Natural killer cell treated with Interleukin-12 subunit alpha and Interleukin-12 subunit beta and Interleukin-15 and Interleukin-18, amount 100 ng/mL, for 72 hours (primary cell): ENCODE measurements at places on chromosomes 2 and 18. TPM values are rescaled to one million over a fixed set of nuclear protein-coding genes. Genes with fewer than 3 reads are reported as not detected.
A peak's percentile ranks its signal among the peaks of the same experiment; 100 is the strongest.

The C2orf78 gene
- total RNA-seq, result not detected

The PNPT1 gene
- total RNA-seq, result 64.9 TPM

The FEZ2 gene
- total RNA-seq, result 18.1 TPM

The ABCG5 gene
- total RNA-seq, result not detected

The ZAP70 gene
- 191 TPM for total RNA-seq

The HOXD11 gene
- not detected for total RNA-seq

The TLX2 gene
- total RNA-seq, result 0.12 TPM

The CAPN14 gene
- 0.43 TPM for total RNA-seq

The TMBIM1 gene
- total RNA-seq, result 42.8 TPM

The PTPRN gene
- total RNA-seq, result not detected

The TXNDC2 gene
- not detected for total RNA-seq

- no peak for DNase-seq
- peaks cover 5% of the 10 kb centered on the region for H3K36me3 ChIP-seq
- H3K27ac ChIP-seq, result peak overlapping the region; percentile 14
- H3K27me3 ChIP-seq, result no peaks in the 10 kb centered on the region
- H3K4me3 ChIP-seq, result no peak overlapping the region
- peaks cover 18% of the 10 kb centered on the region for H3K4me1 ChIP-seq
Measured at GRCh38 chr18:49250816-49251388, 209.5 kb downstream of the DYM start.

DNA sequence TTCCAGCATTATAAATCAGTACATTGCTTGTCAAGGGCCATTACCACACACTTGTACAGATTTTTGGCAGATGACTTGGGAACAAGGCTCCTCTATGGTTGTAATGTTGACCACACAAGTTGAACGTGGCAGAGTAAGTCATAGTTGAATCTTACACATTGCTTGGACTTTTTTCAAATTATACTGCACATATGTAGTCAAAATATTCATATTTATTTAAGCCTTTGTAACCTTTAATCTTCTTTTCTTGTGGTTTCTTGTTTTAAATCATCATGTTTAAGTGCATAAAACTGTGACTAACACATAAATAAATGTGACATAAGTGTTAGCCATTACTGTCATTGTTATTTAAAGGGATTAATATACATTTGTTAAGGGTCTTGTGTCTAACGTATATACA, 52.1 kb upstream of the EPB41L5 start:
- H3K4me3 ChIP-seq, result no peak overlapping the region
- peaks cover 35% of the 10 kb centered on the region for H3K4me1 ChIP-seq
- no peak for DNase-seq
- no peaks in the 10 kb centered on the region for H3K27me3 ChIP-seq
- peaks cover 55% of the 10 kb centered on the region for H3K36me3 ChIP-seq

DNA sequence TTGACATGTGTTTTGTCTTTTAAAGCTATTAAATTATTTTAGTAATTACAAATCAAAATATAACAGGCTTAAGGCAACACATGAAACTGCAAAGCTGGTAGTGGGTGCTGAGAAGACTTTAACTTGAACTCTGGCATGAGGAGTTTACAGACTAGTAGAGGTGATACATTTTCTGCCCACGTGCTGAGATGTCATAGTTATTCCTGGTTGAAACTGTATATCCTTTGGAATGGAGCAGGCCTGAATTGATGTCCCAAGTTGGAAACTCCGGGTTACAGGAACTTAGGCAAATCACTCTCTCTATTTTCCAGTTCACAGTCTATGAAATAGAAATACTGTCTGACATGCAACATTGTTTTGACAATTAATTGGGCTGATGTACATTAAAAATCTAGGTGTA, 177.1 kb upstream of the NOL4 start:
- DNase-seq, result no peak
- H3K27me3 ChIP-seq, result no peaks in the 10 kb centered on the region
- no peaks in the 10 kb centered on the region for H3K4me1 ChIP-seq
- H3K36me3 ChIP-seq, result no peaks in the 10 kb centered on the region
- no peak overlapping the region for H3K27ac ChIP-seq
- no peak overlapping the region for H3K4me3 ChIP-seq

- H3K4me3 ChIP-seq, result no peak overlapping the region
- no peaks in the 10 kb centered on the region for H3K36me3 ChIP-seq
- H3K4me1 ChIP-seq, result peaks cover 38% of the 10 kb centered on the region
- DNase-seq, result peak; percentile 57
- no peaks in the 10 kb centered on the region for H3K27me3 ChIP-seq
- no peak overlapping the region for H3K27ac ChIP-seq
Measured at GRCh38 chr2:96550787-96551604, 14.4 kb downstream of the ARID5A start.

- H3K4me3 ChIP-seq, result no peak overlapping the region
- DNase-seq, result no peak
- H3K4me1 ChIP-seq, result no peaks in the 10 kb centered on the region
- no peaks in the 10 kb centered on the region for H3K36me3 ChIP-seq
- peaks cover 2% of the 10 kb centered on the region for H3K27me3 ChIP-seq
- H3K27ac ChIP-seq, result no peak overlapping the region
Measured at GRCh38 chr18:63451799-63452660, 24.7 kb upstream of the SERPINB5 start.

- H3K27me3 ChIP-seq, result peaks cover 63% of the 10 kb centered on the region
- H3K27ac ChIP-seq, result no peak overlapping the region
- no peak for DNase-seq
- no peaks in the 10 kb centered on the region for H3K4me1 ChIP-seq
Measured at GRCh38 chr2:205775097-205775877, 93.0 kb downstream of the NRP2 start.

DNA sequence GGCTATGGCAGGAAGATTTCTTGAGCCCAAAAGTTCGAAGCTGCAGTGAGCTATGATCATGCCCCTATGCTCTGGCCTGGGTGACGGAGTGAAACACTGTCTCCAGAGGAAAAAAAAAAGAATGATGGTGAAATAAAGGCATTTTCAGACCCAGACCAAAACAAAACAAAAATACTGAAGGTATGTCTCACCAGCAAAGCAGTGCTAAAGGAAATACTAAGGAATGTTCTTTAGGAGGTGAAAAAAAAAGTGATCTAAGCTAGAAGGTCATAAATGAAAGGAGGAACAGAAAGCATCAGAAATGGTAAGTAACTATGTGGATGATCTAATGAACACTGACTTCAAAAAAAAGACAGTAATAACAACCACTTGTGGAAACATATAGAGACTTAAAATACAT, 18.7 kb downstream of the SS18 start:
- H3K36me3 ChIP-seq, result peaks cover 43% of the 10 kb centered on the region
- no peak overlapping the region for H3K27ac ChIP-seq

DNA sequence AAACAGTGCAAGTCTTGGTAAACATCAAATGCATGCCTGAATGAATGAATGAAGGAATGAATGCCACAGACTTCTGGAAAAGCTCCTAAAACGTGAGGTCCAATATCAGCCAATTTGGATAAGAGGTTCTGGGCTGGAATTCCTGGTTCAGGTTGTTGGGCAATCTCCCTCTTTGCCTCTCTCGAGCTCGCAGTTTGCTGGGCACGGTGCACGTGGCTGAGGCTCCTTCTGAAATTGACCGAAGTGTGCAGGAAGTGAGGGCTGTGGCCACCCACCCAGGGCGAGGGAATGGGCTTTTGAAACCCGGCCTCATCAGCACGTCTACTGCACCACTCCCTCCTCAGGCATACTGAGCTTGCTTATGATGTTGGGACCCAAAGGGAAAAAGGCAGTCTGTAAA, 288.8 kb upstream of the HS6ST1 start:
- H3K4me3 ChIP-seq, result no peak overlapping the region
- H3K27me3 ChIP-seq, result no peaks in the 10 kb centered on the region
- no peaks in the 10 kb centered on the region for H3K36me3 ChIP-seq
- no peak for DNase-seq
- H3K4me1 ChIP-seq, result no peaks in the 10 kb centered on the region

DNA sequence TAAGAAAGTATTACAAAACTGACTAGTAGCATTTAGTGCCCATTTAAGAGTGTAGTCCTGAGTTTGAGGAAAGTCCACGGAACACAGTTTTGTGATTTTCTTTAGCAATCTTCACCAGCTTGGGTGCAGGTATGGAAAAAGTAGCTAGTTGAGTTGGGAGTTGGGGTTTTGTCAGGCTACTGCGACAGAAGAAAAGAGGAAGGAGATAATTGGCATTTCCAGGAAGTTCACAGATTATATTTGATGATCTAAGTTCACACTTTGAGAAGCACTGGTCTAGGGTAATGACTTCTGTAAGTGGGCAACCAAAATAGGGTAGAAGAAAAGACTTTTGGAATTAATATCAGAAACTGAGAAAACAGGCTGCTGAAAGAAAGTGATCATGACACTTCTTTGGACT, 52.1 kb downstream of the VIL1 start:
- H3K27me3 ChIP-seq, result no peaks in the 10 kb centered on the region
- peaks cover 22% of the 10 kb centered on the region for H3K4me1 ChIP-seq
- H3K36me3 ChIP-seq, result peaks cover 22% of the 10 kb centered on the region
- H3K27ac ChIP-seq, result peak overlapping the region; percentile 66
- no peak for DNase-seq

- no peak overlapping the region for H3K27ac ChIP-seq
- no peak for DNase-seq
- peaks cover 39% of the 10 kb centered on the region for H3K27me3 ChIP-seq
- no peak overlapping the region for H3K4me3 ChIP-seq
- no peaks in the 10 kb centered on the region for H3K4me1 ChIP-seq
- H3K36me3 ChIP-seq, result no peaks in the 10 kb centered on the region
Measured at GRCh38 chr18:50509012-50509411, 50.9 kb upstream of the MAPK4 start.

DNA sequence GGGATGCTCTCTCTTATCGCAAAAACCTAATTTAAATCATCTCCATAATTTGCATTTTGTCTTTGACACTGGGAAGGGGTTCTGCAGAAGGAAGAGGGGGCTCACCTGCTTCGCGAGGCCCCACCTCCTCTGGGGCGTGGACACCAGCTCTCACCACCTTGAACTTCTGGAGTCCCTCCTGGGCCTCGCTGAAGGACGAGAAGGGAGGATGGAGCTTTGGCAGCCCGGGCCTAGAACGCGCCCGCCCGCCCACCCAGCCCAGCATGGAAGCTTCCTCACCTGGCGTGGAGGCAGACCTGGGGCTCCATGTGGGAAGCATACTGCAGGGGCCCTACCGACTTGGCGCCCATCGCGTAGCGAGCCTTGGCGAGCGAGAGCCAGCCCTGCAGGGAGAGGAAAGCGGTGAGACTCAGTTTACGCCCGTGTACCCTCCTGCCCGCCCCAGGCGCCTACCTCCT, 1.1 kb upstream of the IMP4 start:
- no peak for DNase-seq

- no peak overlapping the region for H3K27ac ChIP-seq
- DNase-seq, result no peak
- no peaks in the 10 kb centered on the region for H3K36me3 ChIP-seq
- peaks cover 13% of the 10 kb centered on the region for H3K4me1 ChIP-seq
- H3K27me3 ChIP-seq, result peaks cover 30% of the 10 kb centered on the region
Measured at GRCh38 chr2:54455131-54455562, 980 bp upstream of the SPTBN1 start.

- no peaks in the 10 kb centered on the region for H3K36me3 ChIP-seq
- H3K4me1 ChIP-seq, result no peaks in the 10 kb centered on the region
- DNase-seq, result no peak
- no peak overlapping the region for H3K4me3 ChIP-seq
- H3K27me3 ChIP-seq, result no peaks in the 10 kb centered on the region
- no peak overlapping the region for H3K27ac ChIP-seq
Measured at GRCh38 chr2:179556425-179556824, 291.8 kb upstream of the SESTD1 start.

DNA sequence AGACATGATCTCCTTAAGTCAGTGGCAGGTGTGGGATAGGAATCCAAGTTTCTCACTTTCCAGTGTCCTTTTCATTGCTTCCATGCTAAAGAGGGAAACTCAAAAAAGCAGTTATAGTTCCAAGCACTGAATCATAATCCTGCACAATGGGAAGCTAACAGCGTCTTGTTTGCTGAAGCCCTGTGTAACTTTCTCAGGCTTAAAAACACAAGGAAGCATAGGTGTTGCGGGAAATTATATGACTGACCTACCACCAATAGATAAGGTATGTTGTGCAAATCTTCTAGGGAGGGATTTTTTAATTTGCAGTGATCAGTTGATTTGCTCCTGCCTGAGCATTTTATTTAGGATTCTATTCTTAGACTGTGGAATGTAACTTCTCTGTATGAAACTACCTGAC, 250.9 kb downstream of the MYO3B start:
- H3K27me3 ChIP-seq, result peaks cover 9% of the 10 kb centered on the region
- no peak overlapping the region for H3K4me3 ChIP-seq
- peaks cover 8% of the 10 kb centered on the region for H3K4me1 ChIP-seq
- no peak overlapping the region for H3K27ac ChIP-seq
- no peak for DNase-seq

- no peaks in the 10 kb centered on the region for H3K36me3 ChIP-seq
- H3K27ac ChIP-seq, result no peak overlapping the region
- no peak for DNase-seq
- H3K4me1 ChIP-seq, result no peaks in the 10 kb centered on the region
Measured at GRCh38 chr2:94956797-94957391, 68.6 kb upstream of the MAL start.

GRCh38 chr2:55932843-55933242, 9.3 kb upstream of the EFEMP1 start:
- H3K27me3 ChIP-seq, result no peaks in the 10 kb centered on the region
- H3K4me1 ChIP-seq, result no peaks in the 10 kb centered on the region
- no peak overlapping the region for H3K4me3 ChIP-seq
- no peaks in the 10 kb centered on the region for H3K36me3 ChIP-seq
